Activated CD8-positive, alpha-beta memory T cell treated with anti-CD3 and anti-CD28 coated beads, Interleukin-2, amount 50 U/mL, for 48 hours (primary cell): ENCODE measurements at places on chromosomes 4 and X.

- DNase-seq: no peak
These were observed 136.2 kb downstream of the PPP3CA start for GRCh38 chr4:101211146-101211553.

DNA sequence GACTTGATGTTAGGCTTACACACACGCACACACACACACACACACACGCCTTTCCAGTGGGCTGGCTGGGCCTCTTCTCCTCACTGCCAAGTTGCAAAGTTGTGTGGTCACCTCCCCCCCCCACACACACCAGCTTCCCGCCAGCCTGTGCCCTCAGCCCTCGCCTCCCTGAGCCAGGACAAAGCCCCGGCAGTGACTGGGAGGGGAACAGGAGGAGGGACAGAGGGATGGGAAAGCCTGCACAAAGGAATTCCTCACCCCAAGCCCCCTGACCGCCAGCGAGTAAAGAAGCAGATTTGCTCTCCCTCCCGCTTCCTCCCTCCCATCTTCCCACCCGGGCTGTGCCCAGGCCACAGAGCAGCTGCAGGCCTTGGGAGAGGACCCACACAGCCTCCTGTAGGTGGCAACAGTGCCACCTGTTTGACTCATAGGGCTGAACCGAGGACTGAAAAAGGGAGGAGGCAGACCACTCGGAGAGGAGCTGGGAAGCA, at the start of gene GDPD2:
Gene GDPD2 (plus strand): TSS at position 464 of the 491 bp plus-strand sequence. CDS start 1,671 bp downstream, outside the sequence.
- no peak for DNase-seq

DNA sequence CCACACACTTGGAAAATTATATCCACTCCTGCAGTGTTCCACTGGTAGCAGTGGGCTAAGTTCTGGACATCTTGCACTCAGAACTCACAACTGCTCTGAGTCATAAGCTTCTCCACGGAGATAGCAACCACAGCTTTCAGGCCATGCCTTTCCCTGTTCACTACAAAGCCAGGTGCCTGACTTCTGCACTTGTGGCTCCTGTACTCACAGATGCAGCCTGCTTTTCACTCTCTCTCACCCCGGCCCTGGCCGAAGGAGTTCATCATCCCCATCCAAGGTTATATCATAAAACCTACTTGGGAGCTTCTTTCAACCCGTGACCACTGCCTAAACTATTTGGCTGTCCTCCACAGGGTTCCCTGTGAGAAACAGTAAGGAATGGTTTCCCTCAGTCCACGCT, 999.4 kb downstream of the GLUD2 start:
- no peak for DNase-seq

GRCh38 chrX:128460835-128461234, 408.6 kb upstream of the ACTRT1 start:
- no peak for DNase-seq

DNA sequence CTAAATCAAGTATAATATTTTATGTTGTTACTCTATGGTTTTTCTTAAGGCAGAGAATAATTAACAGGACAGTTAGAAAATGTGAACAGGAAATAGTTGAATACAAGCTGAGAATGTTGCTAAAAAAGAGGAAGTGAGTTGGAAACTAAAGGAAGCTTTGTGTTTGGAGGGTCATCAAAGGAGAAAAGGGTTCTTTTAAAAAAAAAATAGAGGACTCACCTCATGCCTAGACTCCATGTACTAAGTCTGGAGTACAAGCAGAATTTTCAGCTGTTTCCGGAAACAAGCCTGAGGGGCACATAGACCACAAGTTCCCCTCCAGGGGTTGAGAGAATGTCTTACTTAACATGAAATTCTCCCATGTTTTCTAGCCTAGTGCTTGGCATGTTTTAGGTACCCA, 20.1 kb upstream of the MAP7D3 start:
- no peak for DNase-seq

DNA sequence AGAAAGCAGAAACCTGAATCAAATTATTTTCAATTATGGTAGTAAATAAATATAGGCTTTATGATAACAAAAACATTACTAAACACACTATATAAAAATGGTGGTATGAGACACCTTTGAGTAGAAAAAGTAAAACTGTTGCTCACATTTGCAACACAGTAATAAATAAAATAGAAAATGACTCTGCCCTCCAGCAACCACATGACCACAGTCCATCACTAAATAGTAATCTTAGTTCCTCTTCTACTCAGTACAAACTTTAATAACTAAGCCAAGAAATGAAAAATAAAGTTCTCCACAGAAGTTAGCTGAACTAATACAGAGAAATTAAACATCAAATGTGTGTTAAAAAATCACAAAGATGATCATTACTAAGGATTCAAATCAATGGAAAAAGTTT, 108.5 kb downstream of the ADGRA3 start:
- DNase-seq: no peak

- no peak for DNase-seq
These were observed 154.5 kb downstream of the FANCB start for GRCh38 chrX:14718403-14718802.

DNA sequence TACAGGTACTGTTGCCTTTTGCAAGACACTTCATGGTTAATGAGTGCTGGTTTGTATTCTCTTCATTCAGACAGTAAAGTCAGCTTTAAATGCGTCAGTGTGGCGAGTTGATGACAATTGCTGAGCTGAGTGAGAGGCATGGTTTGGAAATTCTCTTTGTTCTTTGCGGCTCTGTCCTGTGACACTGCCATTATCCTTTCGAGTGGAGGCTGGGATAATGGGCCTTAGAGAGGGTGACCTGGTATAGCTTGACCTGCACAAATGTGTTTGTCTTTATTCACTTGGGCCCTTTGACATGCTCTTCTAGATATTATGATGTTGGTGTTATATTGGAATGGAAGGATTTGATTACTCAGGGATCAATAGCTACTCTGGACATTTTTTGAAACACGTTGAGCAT, 208.5 kb upstream of the FAT1 start:
- no peak for DNase-seq

- no peak for DNase-seq
These were observed 122.4 kb upstream of the NPY2R start for GRCh38 chr4:155085843-155086530.

- no peak for DNase-seq
These were observed 121.9 kb upstream of the ANK2 start for GRCh38 chr4:112927544-112927943.

- no peak for DNase-seq
These were observed 16.7 kb upstream of the GATB start for GRCh38 chr4:151777471-151777870.

GRCh38 chrX:74133156-74133796, 170.7 kb upstream of the ZCCHC13 start:
- no peak for DNase-seq

DNA sequence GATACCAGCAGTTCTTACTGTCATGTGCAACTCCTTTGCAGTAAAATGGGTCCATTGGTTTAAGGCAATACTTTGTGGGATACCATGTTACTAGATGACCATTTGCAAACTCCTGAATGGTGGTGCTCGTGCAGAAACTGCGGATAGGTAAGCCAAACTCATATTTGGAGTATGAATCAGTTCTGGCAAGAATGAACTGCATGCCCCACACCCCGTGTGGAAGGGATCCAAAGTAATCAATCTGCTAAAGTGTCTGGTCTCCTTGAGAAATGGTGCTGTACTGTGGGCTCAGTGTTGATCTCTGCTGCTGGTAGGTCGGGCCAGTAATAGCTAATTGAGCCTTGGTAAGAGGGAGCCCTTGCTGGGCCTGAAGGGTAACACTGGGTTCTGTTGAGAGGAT, 4.2 kb upstream of the TAB3 start:
- DNase-seq: no peak

DNA sequence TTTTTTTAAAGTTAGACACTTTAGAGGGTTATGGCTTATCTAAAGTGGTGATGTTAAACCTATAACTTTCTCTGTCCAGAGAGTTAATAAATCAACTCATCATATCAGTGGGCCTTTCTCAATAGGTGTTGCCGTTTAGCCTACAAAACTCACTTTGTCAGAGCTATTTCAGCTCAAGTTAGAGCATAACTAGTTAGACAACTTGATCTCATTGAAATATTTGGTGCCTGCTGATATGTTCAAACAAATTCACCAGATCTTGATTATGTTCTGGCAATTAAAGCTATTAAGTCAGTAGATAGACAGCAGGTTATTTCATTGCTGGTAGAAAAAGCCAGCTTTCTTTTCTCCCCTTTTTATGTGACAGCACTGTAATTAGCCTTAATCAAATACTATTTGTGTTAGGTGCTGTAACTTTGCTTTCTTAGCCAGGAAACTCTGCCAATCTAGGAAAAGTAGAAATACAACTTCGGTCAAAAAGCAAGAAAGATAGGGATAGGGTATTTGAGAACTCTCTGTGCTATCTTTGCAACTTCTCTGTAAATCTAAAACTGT, 191.8 kb downstream of the MAML3 start:
- no peak for DNase-seq

- no peak for DNase-seq
These were observed 34.4 kb downstream of the SLAIN2 start for GRCh38 chr4:48375651-48376304.
